ENCODE measurements at places on chromosomes 12 and 14. TPM values are rescaled to one million over a fixed set of nuclear protein-coding genes. Genes with fewer than 3 reads are reported as not detected.

GARIN6 gene
- not detected for total RNA-seq

GAS2L3 gene
- 2.5 TPM for total RNA-seq

DNA sequence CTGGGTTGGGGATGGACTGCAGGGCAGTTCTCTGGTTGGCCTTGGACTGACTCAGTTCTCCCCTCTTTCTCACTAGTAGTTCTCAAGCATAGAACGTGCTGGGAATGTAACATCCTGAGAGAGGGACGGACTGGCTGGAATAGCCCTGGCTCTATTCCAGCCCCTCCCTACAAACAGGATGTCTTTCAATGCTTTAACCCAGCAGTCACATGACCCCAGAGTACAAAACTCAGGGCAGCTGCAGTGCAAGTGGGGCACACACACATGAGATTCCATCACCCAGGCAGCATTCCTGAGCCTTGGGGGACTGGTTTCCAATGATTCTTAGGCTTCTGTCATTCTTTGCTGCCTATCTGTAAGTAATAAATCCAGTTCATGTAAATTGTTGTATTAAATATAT lies 1.6 kb upstream of the ACOT6 start:
- no peak for DNase-seq

DNA sequence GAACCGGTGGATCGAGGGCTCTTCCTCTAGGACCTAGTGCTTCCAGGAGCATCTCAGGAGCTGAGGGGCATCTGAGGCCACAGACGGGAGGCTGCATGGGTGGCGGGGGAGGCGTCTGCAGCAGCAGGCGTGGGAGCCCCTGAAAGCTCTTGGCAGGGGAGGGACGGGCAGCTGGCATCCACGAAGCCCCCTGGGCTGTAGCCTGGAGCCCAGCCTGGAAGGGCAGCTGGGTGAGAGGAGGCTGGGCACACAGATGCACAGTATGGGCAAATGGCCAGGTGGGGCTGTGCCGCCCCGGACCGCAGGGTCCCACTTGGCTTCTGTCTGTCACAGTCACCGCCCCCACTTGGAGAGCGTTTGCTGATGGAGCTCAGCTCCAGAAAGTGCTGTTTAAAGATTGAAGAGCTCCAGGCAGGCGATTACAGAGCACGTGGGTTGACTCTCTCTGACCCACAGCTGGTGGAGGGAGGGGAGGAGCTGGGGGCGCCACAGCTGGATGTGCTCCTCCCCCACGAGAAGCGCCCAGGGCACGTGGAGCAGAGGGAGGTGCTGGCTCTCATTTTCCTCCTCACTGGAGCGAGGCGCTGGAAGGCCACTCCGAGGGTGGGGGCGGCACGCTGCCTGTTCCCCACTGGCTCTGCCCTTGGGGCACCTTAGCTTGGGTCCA lies 155.0 kb upstream of the C14orf180 start:
- DNase-seq = no peak

GRCh38 chr14:40003773-40004172 lies 571.5 kb upstream of the FBXO33 start:
- DNase-seq = no peak

All from left ventricle myocardium superior (tissue), 1 donor.